Activated T-helper 1 cell treated with anti-CD3 and anti-CD28 coated beads, Interleukin-12 subunit alpha, Interleukin-12 subunit beta, Interleukin-2, Interleukin-4 antibody, amounts not matched to agents 30 ng/mL and 10 ng/mL and 1 ng/mL, durations not matched to agents 14 hours and 24 hours and 36 hours (primary cell): ENCODE measurements at places on chromosomes 3 and 15. TPM values are rescaled to one million over a fixed set of nuclear protein-coding genes. Genes with fewer than 3 reads are reported as not detected.

MAGEF1 gene
- 16.0 and 17.3 TPM in 2 replicates for total RNA-seq

MEIS2 gene
- not detected in 2 replicates for total RNA-seq

ADGRG7 gene
- not detected in 2 replicates for total RNA-seq

SPINK8 gene
- total RNA-seq: not detected in 2 replicates

EFCC1 gene
- total RNA-seq: 0.21 and 0.22 TPM in 2 replicates

ASB14 gene
- total RNA-seq: not detected in 2 replicates

PPP4R2 gene
- 113 and 125 TPM in 2 replicates for total RNA-seq

ERICH6 gene
- total RNA-seq: not detected in 2 replicates

TLE3 gene
- total RNA-seq: 123 and 126 TPM in 2 replicates

GABRB3 gene
- not detected in 2 replicates for total RNA-seq

KAT2B gene
- total RNA-seq: 25.1 and 38.5 TPM in 2 replicates

- H3K27me3 ChIP-seq: peaks cover 2% of the 10 kb centered on the region
- no peaks in the 10 kb centered on the region for H3K36me3 ChIP-seq
- H3K4me3 ChIP-seq: no peak overlapping the region
- no peak for DNase-seq
- no peak overlapping the region for H3K27ac ChIP-seq
- H3K4me1 ChIP-seq: peaks cover 6% of the 10 kb centered on the region
Observed at GRCh38 chr3:113285226-113285625, 73.9 kb downstream of the BOC start.

DNA sequence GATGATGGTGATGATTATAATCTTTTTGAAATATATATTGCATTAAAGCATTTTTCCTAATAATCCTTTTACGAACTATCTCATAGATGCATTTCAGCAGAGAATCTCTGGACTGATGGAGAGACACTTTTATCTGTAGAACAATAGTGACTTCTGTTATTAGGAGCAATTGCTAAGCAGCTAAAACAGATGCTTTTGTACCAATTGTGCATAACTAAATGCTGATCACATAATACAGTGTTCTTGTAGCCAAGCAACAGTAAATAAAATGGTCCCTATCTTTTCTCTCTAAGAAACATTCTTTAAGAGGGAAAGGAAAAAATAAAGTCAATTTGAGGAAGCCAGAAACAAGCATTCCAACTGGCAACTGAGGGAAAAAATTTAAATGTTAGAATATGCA lies 405.8 kb upstream of the GOLIM4 start:
- no peak for DNase-seq
- H3K36me3 ChIP-seq: no peaks in the 10 kb centered on the region
- no peak overlapping the region for H3K27ac ChIP-seq
- no peaks in the 10 kb centered on the region for H3K27me3 ChIP-seq
- H3K4me3 ChIP-seq: no peak overlapping the region

- H3K36me3 ChIP-seq: peaks cover 5% of the 10 kb centered on the region
- peaks cover 5% of the 10 kb centered on the region for H3K27me3 ChIP-seq
- DNase-seq: no peak
- H3K27ac ChIP-seq: no peak overlapping the region
- no peak overlapping the region for H3K4me3 ChIP-seq
- no peaks in the 10 kb centered on the region for H3K4me1 ChIP-seq
Observed at GRCh38 chr3:68974711-68975110, 38.8 kb downstream of the EOGT start.

GRCh38 chr15:67296684-67297083 lies 42.1 kb downstream of the IQCH start:
- H3K4me1 ChIP-seq: no peaks in the 10 kb centered on the region
- H3K36me3 ChIP-seq: no peaks in the 10 kb centered on the region
- no peak for DNase-seq
- no peak overlapping the region for H3K27ac ChIP-seq
- H3K27me3 ChIP-seq: peaks cover 8% of the 10 kb centered on the region
- no peak overlapping the region for H3K4me3 ChIP-seq

GRCh38 chr15:66154581-66154980 lies 99.0 kb downstream of the MEGF11 start:
- H3K4me3 ChIP-seq: no peak overlapping the region
- H3K27ac ChIP-seq: no peak overlapping the region
- peaks cover 3% of the 10 kb centered on the region for H3K27me3 ChIP-seq
- DNase-seq: no peak

DNA sequence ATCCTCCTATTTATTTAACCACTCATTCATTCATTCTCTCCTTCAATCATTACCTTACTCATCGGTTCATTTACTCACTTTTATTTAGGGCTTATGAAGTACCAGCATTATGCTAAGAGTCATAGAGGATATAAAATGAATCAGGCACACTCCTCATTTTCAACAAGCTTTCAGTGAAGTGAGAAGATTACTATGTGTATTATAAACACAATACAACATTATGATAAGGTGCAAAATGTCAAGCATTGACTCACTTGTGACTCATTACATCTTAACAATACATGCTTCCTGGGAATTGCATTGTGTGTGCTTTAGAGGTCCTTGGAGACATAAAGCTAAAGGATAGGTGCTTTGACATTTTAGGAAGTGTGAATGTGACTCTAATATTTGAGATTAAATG lies 60.4 kb downstream of the PLAAT1 start:
- H3K4me1 ChIP-seq: no peaks in the 10 kb centered on the region
- H3K27ac ChIP-seq: no peak overlapping the region
- H3K27me3 ChIP-seq: peaks cover 3% of the 10 kb centered on the region
- no peak for DNase-seq
- no peaks in the 10 kb centered on the region for H3K36me3 ChIP-seq

GRCh38 chr15:73601451-73602445 lies 31.4 kb downstream of the NPTN start:
- H3K4me1 ChIP-seq: peaks cover 1% of the 10 kb centered on the region
- H3K36me3 ChIP-seq: peaks cover 5% of the 10 kb centered on the region
- no peak overlapping the region for H3K27ac ChIP-seq
- no peaks in the 10 kb centered on the region for H3K27me3 ChIP-seq
- no peak overlapping the region for H3K4me3 ChIP-seq

DNA sequence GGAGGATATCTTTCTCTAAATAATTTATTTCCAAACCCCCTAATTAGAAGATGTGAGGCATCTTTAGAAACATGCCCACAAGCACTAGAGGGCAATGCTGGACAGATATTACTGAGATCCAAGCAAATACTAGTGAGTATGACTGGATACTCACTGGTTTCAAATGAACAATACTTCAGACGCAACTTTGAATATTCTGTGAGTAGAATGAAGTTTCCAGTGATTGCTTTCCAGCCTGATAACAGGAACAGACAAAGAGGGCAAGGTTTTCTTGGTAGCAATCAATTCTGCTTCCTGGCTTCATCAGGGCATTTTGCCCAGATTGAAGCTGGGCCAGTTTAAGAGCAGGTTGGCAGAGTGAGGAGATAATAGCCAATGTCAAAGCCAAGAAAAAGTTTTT lies 442.6 kb upstream of the PDZRN3 start:
- no peak overlapping the region for H3K27ac ChIP-seq
- no peaks in the 10 kb centered on the region for H3K36me3 ChIP-seq
- no peaks in the 10 kb centered on the region for H3K4me1 ChIP-seq
- no peaks in the 10 kb centered on the region for H3K27me3 ChIP-seq
- H3K4me3 ChIP-seq: no peak overlapping the region
- DNase-seq: no peak

- H3K27me3 ChIP-seq: no peaks in the 10 kb centered on the region
- no peak overlapping the region for H3K27ac ChIP-seq
- no peaks in the 10 kb centered on the region for H3K36me3 ChIP-seq
- no peaks in the 10 kb centered on the region for H3K4me1 ChIP-seq
- no peak overlapping the region for H3K4me3 ChIP-seq
Observed at GRCh38 chr3:173501931-173502489, 104.5 kb downstream of the NLGN1 start.

- peaks cover 20% of the 10 kb centered on the region for H3K36me3 ChIP-seq
- H3K27ac ChIP-seq: peak overlapping the region; percentile 53
- DNase-seq: peak; percentile 22
- peaks cover 48% of the 10 kb centered on the region for H3K4me1 ChIP-seq
- peaks cover 2% of the 10 kb centered on the region for H3K27me3 ChIP-seq
- H3K4me3 ChIP-seq: peak overlapping the region; percentile 87
Observed at GRCh38 chr15:69414701-69415167, 585 bp downstream of the KIF23 start.

DNA sequence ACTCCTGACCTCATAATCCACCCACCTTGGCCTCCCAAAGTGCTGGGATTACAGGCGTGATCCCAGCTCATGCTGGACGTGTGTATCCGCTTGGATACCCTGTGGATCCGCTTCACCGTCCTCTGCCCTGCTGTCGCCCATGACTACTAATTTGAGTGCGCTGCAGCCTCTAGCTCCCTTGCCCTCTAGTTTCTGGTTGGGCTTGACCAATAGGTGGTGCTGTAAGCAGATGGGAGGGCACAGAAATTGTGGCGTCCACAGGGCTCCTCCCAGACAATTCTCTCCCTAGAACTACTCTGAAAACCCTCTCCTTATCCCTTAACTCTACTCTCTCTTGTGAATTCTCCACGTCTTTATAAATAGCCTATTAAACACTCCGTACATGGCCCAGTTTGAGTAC lies 36.2 kb downstream of the ZPLD1 start:
- DNase-seq: no peak
- no peak overlapping the region for H3K27ac ChIP-seq
- no peaks in the 10 kb centered on the region for H3K4me1 ChIP-seq
- peaks cover 2% of the 10 kb centered on the region for H3K27me3 ChIP-seq
- H3K4me3 ChIP-seq: no peak overlapping the region
- H3K36me3 ChIP-seq: no peaks in the 10 kb centered on the region

- H3K27ac ChIP-seq: no peak overlapping the region
- H3K36me3 ChIP-seq: no peaks in the 10 kb centered on the region
- H3K4me3 ChIP-seq: no peak overlapping the region
- no peaks in the 10 kb centered on the region for H3K4me1 ChIP-seq
Observed at GRCh38 chr3:99084826-99085225, 183.3 kb upstream of the DCBLD2 start.

- DNase-seq: no peak
- H3K27ac ChIP-seq: no peak overlapping the region
- peaks cover 55% of the 10 kb centered on the region for H3K4me1 ChIP-seq
- H3K27me3 ChIP-seq: peaks cover 2% of the 10 kb centered on the region
- H3K36me3 ChIP-seq: peaks cover 3% of the 10 kb centered on the region
Observed at GRCh38 chr3:64353226-64353625, 128.0 kb upstream of the PRICKLE2 start.

DNA sequence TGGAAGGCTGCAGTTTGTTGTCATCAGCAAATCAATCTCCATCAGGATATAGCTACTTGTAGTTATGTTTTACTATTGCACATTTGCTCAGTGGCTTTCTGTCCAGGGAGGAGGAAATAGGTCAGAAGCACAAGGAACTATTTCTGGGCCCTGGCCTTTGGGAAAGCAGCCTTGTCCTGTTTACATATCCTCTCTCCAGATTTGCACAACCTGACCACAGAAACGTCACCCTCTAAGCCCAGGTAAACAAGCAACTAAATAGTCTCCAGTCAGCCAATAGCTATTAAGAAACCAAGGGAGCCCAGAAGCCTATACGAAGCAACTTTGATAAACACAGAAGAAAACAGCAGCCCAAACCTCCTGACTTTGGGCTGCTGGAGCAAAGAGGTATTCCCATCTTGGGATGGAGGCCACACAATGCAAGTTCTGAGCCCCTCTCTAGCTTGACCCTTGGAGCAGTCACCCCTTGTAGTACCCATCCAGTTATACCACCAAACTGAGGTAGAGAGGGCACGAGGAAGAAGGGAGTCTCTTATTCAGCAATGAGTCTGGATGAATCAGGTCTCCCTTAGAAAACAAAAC lies 2.3 kb upstream of the FEM1B start:
- peaks cover 16% of the 10 kb centered on the region for H3K36me3 ChIP-seq
- no peak overlapping the region for H3K27ac ChIP-seq
- H3K4me1 ChIP-seq: peaks cover 45% of the 10 kb centered on the region
- H3K27me3 ChIP-seq: peaks cover 11% of the 10 kb centered on the region
- no peak for DNase-seq

- H3K4me1 ChIP-seq: no peaks in the 10 kb centered on the region
- H3K36me3 ChIP-seq: peaks cover 10% of the 10 kb centered on the region
- no peak overlapping the region for H3K4me3 ChIP-seq
Observed at GRCh38 chr3:47581835-47582234, 3.2 kb upstream of the CSPG5 start.

- peaks cover 12% of the 10 kb centered on the region for H3K27me3 ChIP-seq
- no peaks in the 10 kb centered on the region for H3K36me3 ChIP-seq
- no peaks in the 10 kb centered on the region for H3K4me1 ChIP-seq
- no peak for DNase-seq
- no peak overlapping the region for H3K4me3 ChIP-seq
Observed at GRCh38 chr3:160213191-160213590, 12.0 kb upstream of the C3orf80 start.

GRCh38 chr3:107604057-107604822 lies 81.5 kb downstream of the BBX start:
- H3K4me1 ChIP-seq: peaks cover 30% of the 10 kb centered on the region
- no peak overlapping the region for H3K27ac ChIP-seq
- no peaks in the 10 kb centered on the region for H3K27me3 ChIP-seq
- H3K36me3 ChIP-seq: peaks cover 16% of the 10 kb centered on the region

DNA sequence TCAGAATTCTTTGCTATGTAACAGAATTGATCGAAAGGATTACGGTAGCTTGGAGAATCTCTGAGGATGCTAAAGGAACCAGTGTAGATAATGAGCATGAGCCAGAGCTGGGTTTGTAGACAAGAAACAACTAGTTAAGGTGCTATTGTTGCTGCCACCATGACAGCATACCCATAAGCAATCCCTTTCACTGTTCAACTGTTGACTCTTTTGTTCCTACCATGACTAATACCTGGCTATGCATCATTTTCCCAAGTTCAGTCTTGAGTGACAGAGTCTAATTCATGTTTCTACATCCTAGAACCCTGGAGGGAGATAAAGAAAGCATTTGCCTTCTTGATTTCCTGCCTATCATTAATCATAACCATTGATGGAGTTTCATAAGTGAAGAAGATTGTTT lies 600.3 kb downstream of the OTOL1 start:
- no peaks in the 10 kb centered on the region for H3K27me3 ChIP-seq
- no peak for DNase-seq
- H3K36me3 ChIP-seq: no peaks in the 10 kb centered on the region
- no peak overlapping the region for H3K27ac ChIP-seq
- H3K4me1 ChIP-seq: no peaks in the 10 kb centered on the region
- no peak overlapping the region for H3K4me3 ChIP-seq

- H3K27ac ChIP-seq: no peak overlapping the region
- H3K36me3 ChIP-seq: no peaks in the 10 kb centered on the region
- H3K4me1 ChIP-seq: no peaks in the 10 kb centered on the region
- H3K27me3 ChIP-seq: no peaks in the 10 kb centered on the region
- DNase-seq: no peak
- H3K4me3 ChIP-seq: no peak overlapping the region
Observed at GRCh38 chr3:129491794-129492193, 36.6 kb upstream of the RHO start.

DNA sequence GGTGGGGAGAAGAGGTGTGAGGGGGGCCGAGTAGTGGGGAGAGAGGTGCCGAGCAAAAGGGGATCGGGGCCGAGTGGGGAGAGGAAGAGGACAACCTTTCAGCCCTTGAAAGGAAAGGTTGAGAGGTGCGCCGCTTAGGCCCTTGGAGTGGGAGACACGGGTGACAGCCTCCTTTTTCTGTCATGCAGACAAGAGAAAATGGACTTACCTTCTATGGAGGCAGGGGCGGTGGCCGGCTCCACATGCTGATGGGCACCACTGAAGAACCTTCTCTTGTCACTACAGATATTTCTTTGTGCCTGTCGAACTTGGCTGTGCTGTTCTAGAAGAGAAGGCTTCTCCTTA lies 421 bp downstream of the KLHL18 start:
- H3K27ac ChIP-seq: peak overlapping the region; percentile 100
- peak overlapping the region; percentile 98 for H3K4me3 ChIP-seq
- no peaks in the 10 kb centered on the region for H3K27me3 ChIP-seq
- DNase-seq: no peak
- H3K4me1 ChIP-seq: peaks cover 45% of the 10 kb centered on the region
- H3K36me3 ChIP-seq: peaks cover 9% of the 10 kb centered on the region
